ENCODE measurements at places on chromosomes 13 and 19.

DNA sequence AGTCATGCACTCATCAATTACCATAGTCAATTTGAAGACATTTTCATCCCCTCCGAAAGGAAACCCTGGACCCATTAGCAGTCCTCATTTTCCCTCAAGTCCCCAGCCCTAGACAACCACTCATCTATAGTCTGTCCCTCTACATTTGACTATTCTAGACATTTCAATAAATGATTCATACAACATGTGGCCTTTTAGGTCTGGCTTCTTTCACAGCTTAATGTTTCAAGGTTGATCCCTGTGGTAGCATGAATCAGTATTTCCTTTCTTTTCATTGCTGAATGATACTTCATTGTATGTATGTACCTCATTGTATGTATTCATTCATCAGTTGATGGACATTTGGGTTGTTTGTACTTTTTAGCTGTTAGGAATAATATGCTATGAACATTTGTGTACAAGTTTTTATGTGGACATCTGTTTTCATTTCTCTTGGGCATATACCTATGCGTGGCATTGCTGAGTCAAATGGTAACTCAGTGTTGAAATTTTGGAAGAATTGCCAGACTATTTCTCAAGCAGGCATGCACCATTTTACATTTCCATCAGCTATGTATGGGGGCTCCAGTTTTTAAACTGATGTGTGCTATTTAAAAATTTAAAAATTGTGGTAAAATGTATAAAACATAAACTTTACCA lies 18.4 kb downstream of the SPATA13 start:
- DNase-seq = no peak

DNA sequence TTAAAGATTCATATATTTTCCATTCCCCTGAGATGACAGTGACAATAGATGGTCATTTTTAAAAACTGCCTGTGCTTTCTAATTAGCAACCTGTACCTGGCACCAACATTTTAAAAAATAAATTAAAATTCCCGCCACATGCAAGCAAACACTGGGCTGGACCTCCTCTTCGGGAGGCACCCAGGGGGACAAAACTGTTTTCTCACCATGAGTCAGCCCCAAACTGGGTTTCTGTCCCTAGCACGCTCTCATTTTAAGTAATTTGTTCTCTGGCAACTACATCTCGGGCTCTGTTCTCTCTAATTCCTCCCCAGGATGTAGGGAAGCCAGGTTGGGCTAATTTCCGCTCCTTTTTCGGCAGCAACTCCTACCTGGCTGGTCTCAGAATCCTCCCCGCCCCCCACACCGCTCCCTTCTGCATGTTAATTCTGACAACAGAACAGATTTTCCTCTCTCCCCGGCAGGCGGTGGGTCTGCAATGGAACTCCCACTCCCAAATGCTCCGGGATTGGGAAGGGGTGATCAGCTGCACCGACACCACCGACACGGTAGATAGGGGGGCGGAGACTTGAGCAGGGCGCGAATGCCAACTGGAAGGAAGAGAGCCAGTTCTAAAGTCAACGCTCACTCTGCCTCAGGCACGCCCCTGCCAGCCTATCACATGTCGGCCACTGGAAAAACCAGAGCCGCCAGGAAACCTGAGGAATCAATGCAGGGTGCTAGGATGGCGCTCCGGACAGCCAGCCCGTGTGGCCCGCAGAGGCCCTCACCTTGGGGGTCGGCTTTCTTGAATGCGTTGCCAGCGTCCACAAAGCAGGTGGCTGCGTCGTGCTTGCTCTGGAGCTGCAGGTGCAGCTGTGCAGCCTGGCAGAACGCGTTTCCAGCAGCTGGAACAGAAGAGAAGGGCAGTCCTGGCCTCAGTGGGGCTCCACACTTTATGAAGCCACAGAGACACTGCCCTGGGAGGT lies 14.7 kb downstream of the NAPA start:
- no peak for DNase-seq

- DNase-seq = no peak
Observed at GRCh38 chr13:61810065-61810464, 394.4 kb upstream of the PCDH20 start.

DNA sequence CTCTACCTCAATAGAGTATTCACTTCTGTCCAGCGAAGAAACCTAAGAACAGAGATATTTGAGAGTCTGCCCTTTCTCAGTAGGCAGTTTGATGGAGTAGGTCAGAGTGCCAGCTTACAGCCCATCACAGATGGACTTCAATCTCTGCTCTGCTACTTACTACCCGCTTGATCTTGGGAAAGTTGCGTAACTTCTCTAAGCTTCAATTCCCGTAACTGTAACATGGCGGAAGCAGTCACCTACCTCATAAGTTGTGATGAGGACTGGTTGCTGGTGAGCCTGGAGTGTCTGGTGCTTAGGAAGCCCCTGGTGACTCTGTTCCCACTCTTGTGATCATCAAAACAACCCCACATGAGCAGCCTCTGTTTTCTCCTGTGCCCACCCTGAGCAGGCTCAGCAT lies 31.0 kb downstream of the AMER2 start:
- DNase-seq = no peak

DNA sequence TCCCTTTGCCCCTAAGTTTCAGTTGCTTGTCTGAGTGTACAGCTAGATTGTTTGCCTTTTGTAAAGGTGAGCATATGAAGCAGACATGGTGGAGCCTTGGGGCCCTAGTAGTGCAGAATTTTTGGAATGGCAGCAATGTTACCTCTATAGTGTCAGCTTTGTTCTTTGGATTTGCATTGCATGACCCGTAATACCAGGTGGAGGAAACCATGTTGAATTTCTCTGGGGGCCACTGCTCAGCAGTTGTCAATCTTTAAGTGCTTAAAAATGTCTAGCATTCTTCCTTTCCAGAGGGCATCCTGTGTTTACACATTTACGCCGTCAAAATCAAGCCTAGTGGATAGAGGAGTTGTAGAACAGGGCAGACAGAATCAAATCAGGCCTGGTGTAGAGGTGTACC lies 303.3 kb downstream of the ATP8A2 start:
- no peak for DNase-seq

- DNase-seq = no peak
Observed at GRCh38 chr19:45815481-45816216, 541 bp upstream of the RSPH6A start.
